ENCODE measurements at places on chromosomes 4 and X.

DNA sequence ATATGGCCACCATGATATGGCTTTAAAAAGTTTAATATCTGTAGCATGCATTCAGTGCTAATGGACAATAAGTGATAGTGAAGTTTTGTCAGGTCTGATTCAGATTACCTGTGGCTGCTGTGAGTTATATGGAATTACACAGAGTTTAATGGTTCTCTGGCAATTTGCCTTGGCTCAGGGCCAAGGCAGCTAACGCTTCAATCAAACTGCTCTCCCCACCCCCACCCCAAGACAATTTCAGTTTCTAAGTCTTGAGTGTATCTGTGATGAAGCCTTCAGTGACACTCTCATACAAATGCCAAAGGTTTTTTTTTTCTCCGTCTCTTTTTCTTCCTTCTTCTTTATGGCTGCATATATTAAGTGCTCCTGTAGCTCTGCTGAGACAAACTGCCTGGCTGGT lies 106.6 kb downstream of the SHROOM4 start:
- DNase-seq = no peak

DNA sequence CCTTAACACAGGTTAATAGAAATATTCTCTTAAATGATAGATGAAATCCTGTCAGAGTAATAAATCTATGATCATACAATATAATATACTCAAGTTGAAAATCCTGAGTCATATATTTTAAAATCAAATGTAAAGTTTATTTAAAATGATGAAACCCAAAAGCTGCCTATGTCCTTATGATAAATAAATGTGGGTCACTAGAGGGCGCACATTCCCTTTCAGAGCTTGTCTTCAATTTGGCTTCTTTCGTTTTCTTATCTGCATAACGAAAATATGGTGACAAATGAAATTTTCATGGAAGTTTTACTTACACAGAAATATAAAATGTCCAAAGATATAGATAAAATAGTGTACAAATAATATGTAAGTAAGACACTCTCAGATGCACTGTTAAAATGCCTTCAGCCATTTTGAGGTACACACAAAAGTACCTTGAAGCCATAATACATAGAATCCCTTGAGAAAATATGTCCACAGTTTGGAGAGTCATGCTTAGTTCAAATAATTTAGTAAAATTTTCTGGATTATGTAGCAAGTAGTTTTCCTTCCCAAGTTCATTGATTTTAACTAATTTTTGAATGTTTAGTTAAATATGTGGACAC lies 680.4 kb downstream of the DMD start:
- DNase-seq = no peak

GRCh38 chr4:6369924-6370645 lies 100.4 kb downstream of the WFS1 start:
- DNase-seq = no peak

GRCh38 chr4:76963131-76963750 lies 13.7 kb downstream of the SEPTIN11 start:
- no peak for DNase-seq

DNA sequence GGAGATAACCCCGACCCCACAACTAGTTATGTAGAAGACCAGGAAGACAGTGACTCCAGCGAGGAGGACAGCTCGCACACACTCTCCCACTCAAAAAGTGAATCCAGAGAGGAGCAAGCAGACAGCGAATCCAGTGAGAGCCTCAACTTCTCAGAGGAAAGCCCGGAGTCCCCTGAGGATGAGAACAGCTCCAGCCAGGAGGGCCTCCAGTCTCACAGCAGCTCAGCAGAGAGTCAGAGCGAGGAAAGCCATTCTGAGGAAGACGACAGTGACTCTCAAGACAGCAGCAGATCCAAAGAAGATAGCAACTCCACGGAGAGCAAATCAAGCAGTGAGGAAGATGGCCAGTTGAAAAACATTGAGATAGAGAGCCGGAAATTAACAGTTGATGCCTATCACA lies 12.8 kb downstream of the DMP1 start:
- no peak for DNase-seq

GRCh38 chrX:2828344-2828958 lies at the start of gene GYG2:
Gene GYG2 (plus strand): TSS chrX:2828930. CDS start chrX:2830189, 1,259 bp downstream.
- DNase-seq = no peak

DNA sequence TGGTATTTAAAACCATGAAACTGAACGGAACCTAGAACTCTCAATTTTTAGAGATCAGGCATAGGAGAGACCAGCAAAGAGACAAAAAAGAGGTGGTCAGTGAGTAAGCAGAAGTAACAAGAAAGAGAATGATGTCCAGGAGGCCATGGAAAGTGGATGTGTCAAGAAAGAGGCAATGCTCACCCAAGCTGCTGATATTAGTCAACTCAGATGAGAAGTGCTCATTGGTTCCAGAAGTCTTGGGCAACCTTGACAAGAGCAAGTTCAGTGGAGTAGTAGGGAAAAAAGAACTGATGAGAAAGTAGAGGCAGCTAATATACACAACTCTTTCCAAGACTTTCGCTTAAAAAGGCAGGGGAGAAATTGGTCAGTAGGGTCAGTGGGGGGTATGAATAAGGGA lies 23.0 kb upstream of the CCDC149 start:
- DNase-seq = no peak

GRCh38 chr4:81314196-81314896 lies 99.3 kb upstream of the PRKG2 start:
- no peak for DNase-seq

DNA sequence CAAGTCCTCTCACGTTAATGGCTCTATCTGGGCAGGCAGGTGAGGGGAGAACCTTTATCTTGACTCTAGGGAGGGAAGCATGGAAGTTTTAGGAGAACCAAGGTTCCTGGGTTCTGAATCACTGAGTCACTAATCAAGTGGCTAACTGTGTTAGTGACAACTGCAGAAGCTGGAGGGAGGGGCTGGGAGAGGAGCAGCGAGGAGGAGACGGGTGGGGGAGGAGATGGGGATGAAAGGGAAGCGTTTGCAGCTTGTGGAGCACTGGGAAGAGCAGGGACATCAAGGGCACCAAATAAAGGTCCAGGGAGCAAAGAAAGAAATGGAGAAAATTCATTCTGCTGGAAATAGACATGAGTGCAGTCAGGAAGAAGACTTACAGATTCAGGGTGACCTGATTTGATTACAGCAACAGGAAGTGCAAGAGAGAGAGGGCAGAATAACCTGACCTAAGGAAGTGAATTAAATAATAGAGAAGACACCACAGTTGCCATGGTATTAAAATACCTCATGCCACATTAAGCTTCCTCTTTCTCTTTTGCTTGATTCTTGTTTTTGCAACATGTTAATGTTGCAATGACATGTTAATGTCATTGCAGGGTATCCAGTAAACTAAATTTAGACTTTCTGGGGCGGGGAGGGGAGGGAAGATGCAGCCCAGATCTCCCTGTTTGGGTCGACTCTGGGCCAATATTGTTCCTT lies 4.5 kb upstream of the SETD7 start:
- no peak for DNase-seq

- DNase-seq = no peak
These were observed 14.5 kb upstream of the CAPN6 start for GRCh38 chrX:111284631-111285293.

DNA sequence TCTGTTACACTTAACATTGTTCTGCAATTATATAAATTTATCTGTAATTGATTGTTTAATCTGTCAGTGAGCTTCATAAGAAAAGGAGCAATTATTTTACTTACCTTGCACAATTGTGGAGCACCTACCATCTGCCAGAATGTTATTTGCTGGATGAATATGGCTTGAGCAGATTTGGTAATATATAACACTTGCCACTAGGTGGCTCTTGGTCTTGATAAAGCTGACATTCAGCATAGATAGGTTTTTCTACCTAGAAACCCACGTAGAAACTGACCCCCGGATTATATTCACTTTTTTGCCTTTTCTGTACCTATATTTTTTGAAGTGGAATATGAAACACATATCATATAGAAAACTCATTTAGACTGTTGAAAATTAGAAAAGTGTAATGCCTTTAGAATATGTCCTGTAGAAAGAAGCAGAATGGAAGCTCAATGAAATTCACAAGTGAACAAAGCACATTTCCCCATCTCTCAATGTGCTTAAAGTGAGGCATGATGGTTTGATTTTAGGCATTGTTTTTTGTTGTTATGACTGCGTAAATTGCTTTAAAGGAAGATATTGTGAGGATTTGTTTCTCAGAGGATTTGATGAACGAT lies 9.5 kb downstream of the RBPJ start:
- DNase-seq = no peak

GRCh38 chrX:132716006-132716405 lies 227.2 kb upstream of the MBNL3 start:
- no peak for DNase-seq

- DNase-seq = peak; percentile 17
These were observed 12.8 kb upstream of the NAT8L start for GRCh38 chr4:2046031-2046961.

DNA sequence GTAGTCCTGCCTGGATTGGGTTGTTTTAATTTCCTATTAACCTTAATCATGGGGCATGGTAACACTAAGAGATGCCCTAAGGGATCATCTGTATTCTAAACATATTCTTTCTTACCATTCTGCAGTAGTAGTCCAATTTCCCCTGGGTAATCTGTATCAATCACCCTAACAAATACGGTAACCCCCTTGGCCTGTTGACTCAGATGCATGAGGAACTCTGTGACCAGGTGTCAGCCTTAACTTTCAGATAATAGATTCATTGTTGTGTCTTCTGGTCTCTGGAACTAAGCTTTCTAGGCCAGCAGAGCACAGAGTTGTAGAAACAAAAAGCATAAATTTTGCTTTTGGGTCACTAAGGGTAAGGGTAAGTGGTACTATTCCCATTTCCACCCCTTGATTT lies 13.1 kb upstream of the BANK1 start:
- DNase-seq = no peak

GRCh38 chr4:25448379-25449109 lies 71.5 kb downstream of the ANAPC4 start:
- DNase-seq = no peak

GRCh38 chrX:24241822-24242648 lies 71.8 kb downstream of the SUPT20HL2 start:
- no peak for DNase-seq

- DNase-seq = no peak
These were observed 127.4 kb downstream of the FAM53A start for GRCh38 chr4:1556541-1557220.

DNA sequence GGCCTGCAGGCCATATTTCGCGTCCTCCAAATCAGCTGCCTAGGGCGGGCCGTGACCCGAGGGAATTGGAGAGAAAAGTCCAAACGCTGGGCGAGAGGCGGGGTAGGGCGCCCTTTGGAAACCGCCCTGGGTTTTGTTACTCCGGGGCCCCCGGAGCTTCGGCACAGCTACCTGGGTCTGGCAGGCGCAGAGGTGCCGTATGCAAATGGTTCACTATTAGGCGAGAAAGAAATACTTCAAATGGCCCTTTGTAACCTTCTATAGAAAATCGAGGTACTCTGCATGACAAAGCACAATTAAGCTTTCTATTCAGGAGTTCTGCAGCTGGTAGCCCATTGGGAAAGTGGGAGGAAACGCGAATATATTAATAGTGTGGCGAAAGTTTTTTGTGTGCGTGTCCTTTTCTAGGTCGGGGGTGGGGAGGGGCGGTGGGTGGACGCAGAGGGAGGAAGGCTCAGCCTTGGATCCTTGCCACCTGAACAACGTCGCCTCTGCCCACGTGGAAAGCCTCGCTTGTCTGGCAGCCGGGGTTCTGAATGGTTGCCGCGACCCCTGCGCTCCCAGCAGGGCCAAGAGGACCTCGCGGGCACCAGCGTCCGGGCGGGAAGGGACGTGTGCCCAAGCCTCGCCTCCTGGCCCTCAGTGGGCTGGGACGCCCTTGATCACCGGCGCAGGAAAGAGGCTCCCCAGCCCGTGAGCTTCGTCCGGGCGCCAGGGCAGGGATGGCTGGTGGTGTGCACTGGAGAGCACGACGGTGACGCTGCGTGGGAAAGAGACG lies 9.5 kb downstream of the GSX2 start:
- DNase-seq = no peak

DNA sequence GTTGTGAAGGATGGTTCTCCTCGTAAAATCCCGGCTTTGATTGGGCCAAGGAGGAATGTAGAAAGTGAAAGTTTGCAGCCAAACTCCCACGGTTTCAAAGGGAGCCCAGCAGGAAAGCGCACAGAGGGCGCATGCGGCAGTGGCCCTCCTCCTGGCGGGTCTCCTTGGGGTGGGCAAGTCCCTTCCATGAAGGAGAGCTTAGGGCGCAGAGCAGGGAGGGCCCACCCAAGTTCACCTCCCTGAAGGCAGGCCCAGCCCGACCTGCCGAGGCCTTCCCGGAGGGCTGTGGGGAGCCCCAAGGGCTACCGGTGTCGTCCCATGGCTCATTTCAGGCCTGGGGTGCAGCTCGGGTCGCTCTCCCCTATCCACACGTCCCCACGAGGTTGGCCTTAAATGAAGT lies 2.0 kb downstream of the PDZD4 start:
- DNase-seq = no peak

DNA sequence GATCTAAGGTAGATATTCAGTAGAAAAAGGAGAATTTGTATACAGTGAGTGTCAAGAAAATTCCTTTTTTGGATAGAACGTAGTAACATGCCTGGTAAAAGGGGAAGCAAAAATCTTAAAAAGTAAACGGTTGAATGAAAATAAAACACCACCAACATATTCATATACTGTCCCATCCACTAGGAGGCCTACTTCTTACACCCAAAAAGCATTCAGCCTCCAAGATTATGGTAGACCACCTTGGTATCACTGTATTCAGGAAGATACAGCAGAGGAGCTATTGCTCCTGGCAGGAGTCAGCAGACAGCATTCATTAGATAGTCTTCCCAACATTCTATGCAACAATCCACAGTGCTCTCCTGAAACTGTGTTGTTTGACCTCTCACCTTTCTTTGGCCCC lies 274.6 kb upstream of the MAGEB2 start:
- no peak for DNase-seq

DNA sequence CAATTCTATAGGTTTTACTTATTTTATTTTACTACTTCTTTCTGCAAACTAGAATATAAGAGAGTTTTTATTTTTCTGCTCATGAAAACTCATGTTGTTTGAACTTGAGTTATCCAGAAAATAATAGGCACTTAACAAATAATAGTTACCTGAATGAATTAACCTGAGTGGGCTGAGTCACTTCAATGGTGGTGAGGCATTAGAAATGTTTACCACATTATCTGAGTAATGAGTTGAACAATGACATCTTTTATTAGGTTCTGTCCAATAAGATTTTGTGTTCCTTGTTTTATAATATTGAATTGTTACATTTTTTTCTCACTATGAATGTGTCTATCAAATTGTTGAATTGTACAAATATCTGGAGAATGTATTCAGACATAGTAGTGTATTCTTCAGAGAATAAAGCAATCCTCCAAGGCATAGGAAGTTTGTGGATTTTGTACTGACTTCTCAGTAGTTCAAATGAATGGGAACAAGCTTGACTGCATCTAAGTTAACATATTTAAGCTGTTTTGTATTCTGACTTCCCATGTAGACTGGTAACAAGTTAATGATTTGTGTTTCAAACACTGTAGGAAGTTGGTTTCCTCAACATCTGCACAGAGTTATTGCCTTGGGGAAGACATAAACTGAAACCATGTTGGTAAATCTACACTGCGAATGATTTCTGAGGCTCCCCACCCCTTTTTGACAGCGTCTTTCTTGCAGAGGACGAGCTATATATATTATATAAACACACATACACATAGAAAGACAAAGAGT lies 1808.9 kb upstream of the TENM3 start:
- no peak for DNase-seq

Measured in tibial artery (tissue), 4 donors.